ENCODE measurements at places on chromosomes 4 and X. TPM values are rescaled to one million over a fixed set of nuclear protein-coding genes. Genes with fewer than 3 reads are reported as not detected.

Gene GAGE2A
- total RNA-seq = not detected

Gene SASH3
- total RNA-seq = 69.0 TPM

Gene TASL
- total RNA-seq = 0.41 TPM

Gene POU3F4
- not detected for total RNA-seq

Gene SOWAHD
- total RNA-seq = 0.44 TPM

Gene SLC26A1
- not detected for total RNA-seq

Gene ZNF280C
- 3.7 TPM for total RNA-seq

Gene SMC1A
- 28.6 TPM for total RNA-seq

Gene SPINK2
- 5.2 TPM for total RNA-seq

Gene TMPRSS11B
- not detected for total RNA-seq

Gene GNL3L
- total RNA-seq = 22.8 TPM

Gene ESX1
- total RNA-seq = not detected

Gene TECRL
- total RNA-seq = not detected

Gene FAM53A
- total RNA-seq = 2.4 TPM

Gene MOB1B
- total RNA-seq = 13.1 TPM

GRCh38 chr4:183848805-183849204 lies 56.3 kb upstream of the STOX2 start:
- H3K27me3 ChIP-seq = peaks cover 14% of the 10 kb centered on the region
- no peaks in the 10 kb centered on the region for H3K36me3 ChIP-seq
- H3K4me1 ChIP-seq = no peaks in the 10 kb centered on the region
- no peak overlapping the region for H3K4me3 ChIP-seq
- DNase-seq = no peak

DNA sequence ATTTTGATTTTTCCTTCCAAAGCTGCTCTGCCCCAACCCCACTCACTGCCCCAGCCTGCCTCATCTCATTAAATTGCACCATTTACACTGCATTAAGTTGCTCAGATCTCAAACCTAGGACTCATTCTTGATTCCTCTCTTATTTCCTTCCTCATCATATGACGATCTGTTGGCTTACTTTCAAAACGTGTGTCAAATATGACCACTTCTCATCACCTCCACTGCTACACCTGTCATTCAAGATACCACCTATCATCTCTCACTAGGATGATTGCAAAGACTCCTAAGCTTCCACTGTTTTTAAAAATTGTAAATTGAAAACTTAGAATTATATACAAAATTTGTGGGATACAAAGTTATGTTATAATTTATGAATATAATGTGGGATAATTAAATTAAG lies 147.1 kb downstream of the DCK start:
- H3K4me3 ChIP-seq = no peak overlapping the region
- no peaks in the 10 kb centered on the region for H3K27me3 ChIP-seq
- no peak for DNase-seq
- no peak overlapping the region for H3K27ac ChIP-seq

- H3K27me3 ChIP-seq = no peaks in the 10 kb centered on the region
- no peak overlapping the region for H3K27ac ChIP-seq
- H3K4me3 ChIP-seq = peak overlapping the region; percentile 93
- no peak for DNase-seq
Observed at GRCh38 chr4:83009529-83009928, 1.1 kb downstream of the LIN54 start.

DNA sequence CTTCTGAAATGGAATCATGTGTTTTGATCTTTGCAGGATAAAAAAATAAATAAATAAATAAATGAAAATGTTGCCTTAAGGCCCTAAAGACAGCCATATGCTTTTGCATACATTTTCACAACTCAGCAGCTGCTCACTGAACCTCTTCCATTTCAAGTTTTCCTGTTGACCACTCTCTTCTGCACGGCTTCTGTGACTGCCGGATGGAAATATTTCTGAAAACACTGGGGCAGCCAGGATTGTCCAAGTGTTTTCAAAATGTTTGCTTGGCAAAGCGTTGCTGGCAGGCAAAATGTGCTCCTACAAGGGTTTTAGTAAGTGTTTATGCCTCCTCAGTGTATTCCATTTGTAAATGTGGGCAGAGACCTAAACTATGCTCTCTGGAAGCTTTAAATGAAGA lies 208.1 kb upstream of the IL1RAPL1 start:
- DNase-seq = no peak
- no peaks in the 10 kb centered on the region for H3K27me3 ChIP-seq
- H3K4me1 ChIP-seq = no peaks in the 10 kb centered on the region
- H3K4me3 ChIP-seq = no peak overlapping the region
- H3K27ac ChIP-seq = no peak overlapping the region
- no peaks in the 10 kb centered on the region for H3K36me3 ChIP-seq

GRCh38 chr4:75995727-75996126 lies 5.0 kb upstream of the SDAD1 start:
- H3K4me3 ChIP-seq = no peak overlapping the region
- DNase-seq = peak; percentile 13
- no peaks in the 10 kb centered on the region for H3K27me3 ChIP-seq
- no peak overlapping the region for H3K27ac ChIP-seq
- H3K4me1 ChIP-seq = peaks cover 6% of the 10 kb centered on the region
- no peaks in the 10 kb centered on the region for H3K36me3 ChIP-seq

DNA sequence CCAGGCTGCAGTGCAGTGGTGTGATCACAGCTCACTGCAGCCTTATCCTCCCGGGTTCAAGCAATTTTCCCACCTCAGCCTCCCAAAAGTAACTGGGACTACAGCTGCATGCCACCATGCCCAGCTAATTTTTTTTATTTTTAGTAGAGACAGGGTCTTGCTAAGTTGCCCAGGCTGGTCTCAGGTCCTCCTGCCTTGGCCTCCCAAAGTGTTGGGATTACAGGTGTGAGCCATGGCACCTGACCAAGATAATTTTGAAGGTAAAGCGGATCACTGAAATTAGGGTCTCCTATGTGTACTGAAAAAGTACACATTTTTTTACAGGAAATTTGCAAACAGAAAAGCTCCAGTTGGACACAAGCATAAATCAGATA lies 4.8 kb downstream of the SAT1 start:
- peaks cover 18% of the 10 kb centered on the region for H3K36me3 ChIP-seq
- H3K4me1 ChIP-seq = peaks cover 8% of the 10 kb centered on the region
- H3K4me3 ChIP-seq = no peak overlapping the region
- H3K27me3 ChIP-seq = no peaks in the 10 kb centered on the region
- no peak for DNase-seq

GRCh38 chr4:4603592-4603991 lies 61.7 kb upstream of the STX18 start:
- DNase-seq = no peak
- no peak overlapping the region for H3K4me3 ChIP-seq
- no peaks in the 10 kb centered on the region for H3K27me3 ChIP-seq
- H3K36me3 ChIP-seq = no peaks in the 10 kb centered on the region

DNA sequence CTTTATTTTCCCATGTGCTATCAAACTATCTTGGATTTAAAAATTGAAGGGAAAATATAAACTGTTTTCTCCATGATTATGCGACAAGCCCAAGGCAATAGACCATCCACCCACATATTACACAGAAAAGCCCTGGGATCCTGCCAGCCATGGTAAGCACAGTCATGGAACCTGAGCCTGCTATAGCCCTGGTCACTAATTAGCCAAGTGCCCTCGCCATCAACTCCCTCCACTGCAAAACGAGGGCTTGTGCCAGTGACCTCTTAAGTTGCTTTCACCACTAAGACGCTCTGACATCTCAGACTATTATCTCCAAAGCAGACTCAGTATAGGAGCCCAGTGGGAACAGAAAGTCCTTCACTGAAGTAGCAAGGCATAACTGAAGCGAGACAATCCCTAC lies 69.2 kb downstream of the NLGN4X start:
- no peak overlapping the region for H3K4me3 ChIP-seq
- H3K27ac ChIP-seq = no peak overlapping the region
- no peak for DNase-seq
- no peaks in the 10 kb centered on the region for H3K4me1 ChIP-seq

DNA sequence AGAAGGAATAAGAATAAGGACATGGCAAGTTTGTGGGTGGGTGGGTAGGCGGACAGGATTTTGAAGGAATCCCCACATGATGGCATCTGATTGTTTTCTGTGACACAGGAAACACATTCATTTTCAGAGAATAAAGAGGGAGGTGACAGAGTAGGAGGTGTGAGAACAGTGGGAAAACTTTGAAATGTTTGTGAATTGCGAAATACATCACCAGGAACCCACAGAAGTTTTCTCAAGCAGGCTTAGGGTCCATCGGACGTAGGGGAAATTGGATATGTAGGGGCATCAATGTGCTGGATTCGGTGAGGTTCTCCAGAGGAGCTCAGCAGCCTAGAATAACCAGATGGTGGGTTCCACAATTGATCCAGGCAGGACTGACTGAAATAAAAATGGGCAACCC lies 171.6 kb downstream of the GLRA2 start:
- no peak overlapping the region for H3K27ac ChIP-seq
- H3K36me3 ChIP-seq = no peaks in the 10 kb centered on the region
- DNase-seq = no peak
- no peaks in the 10 kb centered on the region for H3K4me1 ChIP-seq

- no peaks in the 10 kb centered on the region for H3K27me3 ChIP-seq
- H3K4me3 ChIP-seq = no peak overlapping the region
- DNase-seq = no peak
- no peaks in the 10 kb centered on the region for H3K4me1 ChIP-seq
- H3K36me3 ChIP-seq = no peaks in the 10 kb centered on the region
Observed at GRCh38 chr4:34939073-34939472, 1305.2 kb downstream of the ARAP2 start.

- no peaks in the 10 kb centered on the region for H3K36me3 ChIP-seq
- no peak overlapping the region for H3K4me3 ChIP-seq
- peak; percentile 20 for DNase-seq
- no peak overlapping the region for H3K27ac ChIP-seq
- no peaks in the 10 kb centered on the region for H3K4me1 ChIP-seq
- no peaks in the 10 kb centered on the region for H3K27me3 ChIP-seq
Observed at GRCh38 chr4:124322234-124323065, 390.1 kb downstream of the ANKRD50 start.

DNA sequence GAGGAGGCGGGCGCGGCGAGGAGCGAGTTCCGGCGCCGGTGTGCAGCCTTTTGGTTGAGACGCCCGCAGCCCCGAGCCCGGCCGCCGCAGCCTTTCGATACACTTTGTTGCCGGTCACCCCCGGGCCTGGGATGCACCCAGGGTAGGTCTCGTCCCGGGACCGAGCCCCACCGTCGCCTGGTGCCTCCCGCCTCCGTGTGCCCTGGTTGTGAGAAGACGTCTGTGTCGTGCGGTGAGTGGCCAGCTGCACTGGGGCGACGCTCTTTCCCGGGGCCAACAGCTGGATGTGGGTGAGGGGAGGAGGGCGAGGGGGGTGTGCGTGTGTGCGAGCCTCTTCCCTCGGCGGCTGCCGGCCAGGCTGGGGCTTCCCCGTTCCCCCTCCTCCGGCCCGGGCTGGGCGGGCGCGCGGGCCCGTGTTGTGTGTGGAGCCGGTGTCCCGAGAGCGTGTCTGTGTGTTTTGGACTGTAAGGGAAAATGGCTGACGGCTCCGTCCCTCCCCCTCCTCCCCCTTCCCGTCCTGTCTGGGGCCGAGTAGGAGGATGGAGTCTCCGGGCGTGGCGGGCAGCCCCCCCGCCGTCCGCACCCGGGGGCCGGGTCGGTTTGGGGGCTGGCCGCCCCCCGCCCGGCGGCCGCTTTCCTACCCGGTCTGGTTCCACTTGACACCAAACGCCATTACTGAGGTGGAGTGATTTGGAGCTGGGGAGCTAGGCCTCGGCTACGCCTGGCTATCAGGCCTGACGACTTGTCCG lies 807 bp downstream of the USP9X start:
- DNase-seq = peak; percentile 77
- H3K4me3 ChIP-seq = peak overlapping the region; percentile 86
- H3K36me3 ChIP-seq = peaks cover 2% of the 10 kb centered on the region
- no peaks in the 10 kb centered on the region for H3K27me3 ChIP-seq
- H3K4me1 ChIP-seq = peaks cover 6% of the 10 kb centered on the region

- H3K4me1 ChIP-seq = no peaks in the 10 kb centered on the region
- H3K27ac ChIP-seq = no peak overlapping the region
- no peak overlapping the region for H3K4me3 ChIP-seq
- no peaks in the 10 kb centered on the region for H3K27me3 ChIP-seq
Observed at GRCh38 chrX:16999275-16999674, 52.8 kb downstream of the REPS2 start.

DNA sequence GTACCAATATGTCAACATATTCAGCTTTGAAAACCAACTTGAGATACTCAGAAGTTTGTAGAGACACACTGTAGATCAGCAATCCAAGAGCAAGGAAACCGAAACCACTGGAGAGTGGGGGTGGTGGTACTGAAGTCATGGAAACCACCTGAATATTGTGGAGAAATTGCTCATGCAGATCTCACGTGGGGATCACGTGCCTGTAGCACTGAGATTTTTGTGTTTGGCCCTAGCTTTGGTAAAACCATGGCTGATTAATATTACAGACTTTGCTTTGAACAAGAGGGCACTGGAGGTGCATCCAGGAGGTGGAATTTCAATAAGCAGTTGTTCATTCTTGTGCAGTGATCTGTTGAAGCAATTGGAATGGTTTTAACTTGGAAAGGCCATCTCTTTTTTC lies 47.2 kb downstream of the GBA3 start:
- no peak overlapping the region for H3K27ac ChIP-seq
- no peak for DNase-seq
- H3K36me3 ChIP-seq = no peaks in the 10 kb centered on the region
- no peak overlapping the region for H3K4me3 ChIP-seq
- H3K27me3 ChIP-seq = no peaks in the 10 kb centered on the region
- no peaks in the 10 kb centered on the region for H3K4me1 ChIP-seq

DNA sequence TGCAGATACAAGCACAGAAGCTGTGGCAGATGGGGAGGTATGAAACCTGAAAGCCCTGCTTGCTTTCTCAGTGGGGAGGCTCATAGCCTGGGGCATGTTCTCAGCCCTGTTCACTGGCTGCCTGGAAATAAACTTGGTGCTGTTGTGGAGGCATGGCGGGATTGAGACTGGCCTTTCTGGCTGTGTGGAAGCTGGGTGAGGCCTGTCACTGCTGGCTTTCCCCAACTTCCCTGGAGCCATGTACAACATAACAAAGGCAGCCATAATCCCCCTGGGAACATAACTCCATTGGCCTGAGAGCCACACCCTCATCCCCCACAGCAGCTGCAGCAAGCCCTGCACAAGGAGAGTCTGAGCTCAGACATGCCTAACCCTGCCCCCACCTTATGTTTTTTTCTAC lies 237.7 kb upstream of the TLL1 start:
- H3K4me1 ChIP-seq = no peaks in the 10 kb centered on the region
- H3K36me3 ChIP-seq = no peaks in the 10 kb centered on the region
- H3K27me3 ChIP-seq = no peaks in the 10 kb centered on the region

GRCh38 chr4:123505095-123506010 lies 108.8 kb downstream of the SPRY1 start:
- DNase-seq = no peak
- H3K27me3 ChIP-seq = peaks cover 2% of the 10 kb centered on the region
- peak overlapping the region; percentile 35 for H3K4me3 ChIP-seq
- H3K27ac ChIP-seq = no peak overlapping the region
- no peaks in the 10 kb centered on the region for H3K4me1 ChIP-seq

DNA sequence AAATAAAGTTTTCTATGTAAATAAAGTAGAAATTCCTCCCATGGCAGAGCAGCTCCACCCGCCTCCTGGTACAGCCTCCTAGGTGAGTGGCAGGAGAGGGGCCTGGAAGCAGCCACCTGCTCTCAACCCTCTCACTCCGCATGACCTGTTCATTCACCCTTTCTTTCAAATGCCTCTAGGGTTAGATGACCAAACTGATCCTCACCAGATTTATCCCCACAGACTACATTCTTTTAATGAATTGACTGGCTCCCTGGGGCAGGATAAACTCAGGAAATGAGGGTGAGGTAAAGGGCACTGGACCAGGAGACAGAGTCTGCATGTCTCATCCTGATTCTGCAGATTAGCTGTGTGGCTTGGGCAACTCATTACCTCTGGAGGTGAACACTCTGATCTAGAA lies 32.6 kb upstream of the NKX6-1 start:
- H3K4me3 ChIP-seq = no peak overlapping the region
- no peaks in the 10 kb centered on the region for H3K36me3 ChIP-seq
- H3K27me3 ChIP-seq = no peaks in the 10 kb centered on the region
- DNase-seq = no peak
- H3K4me1 ChIP-seq = no peaks in the 10 kb centered on the region
